ENCODE measurements at places on chromosomes 3 and 15. TPM values are rescaled to one million over a fixed set of nuclear protein-coding genes. Genes with fewer than 3 reads are reported as not detected.
A peak's percentile ranks its signal among the peaks of the same experiment; 100 is the strongest.

DNA sequence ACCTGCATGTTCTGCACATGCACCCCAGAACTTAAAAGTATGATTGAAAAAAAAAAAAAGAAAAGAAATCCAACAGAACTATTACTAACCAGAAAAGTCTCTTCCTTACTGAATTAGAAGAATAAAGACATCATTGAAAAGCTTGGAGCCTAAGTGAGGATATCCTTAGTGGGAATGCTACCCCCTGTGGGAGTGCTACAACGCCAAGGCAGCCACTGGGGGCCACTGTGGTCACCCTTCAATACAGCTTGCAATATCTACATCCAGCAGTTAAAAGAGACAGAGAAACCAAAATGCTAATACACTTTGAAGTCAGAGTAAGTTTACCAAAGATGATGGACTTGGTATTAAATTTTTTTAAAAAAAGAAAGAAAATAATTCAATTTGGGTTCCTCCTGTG, 292.0 kb downstream of the PLCL2 start:
- no peak for DNase-seq

DNA sequence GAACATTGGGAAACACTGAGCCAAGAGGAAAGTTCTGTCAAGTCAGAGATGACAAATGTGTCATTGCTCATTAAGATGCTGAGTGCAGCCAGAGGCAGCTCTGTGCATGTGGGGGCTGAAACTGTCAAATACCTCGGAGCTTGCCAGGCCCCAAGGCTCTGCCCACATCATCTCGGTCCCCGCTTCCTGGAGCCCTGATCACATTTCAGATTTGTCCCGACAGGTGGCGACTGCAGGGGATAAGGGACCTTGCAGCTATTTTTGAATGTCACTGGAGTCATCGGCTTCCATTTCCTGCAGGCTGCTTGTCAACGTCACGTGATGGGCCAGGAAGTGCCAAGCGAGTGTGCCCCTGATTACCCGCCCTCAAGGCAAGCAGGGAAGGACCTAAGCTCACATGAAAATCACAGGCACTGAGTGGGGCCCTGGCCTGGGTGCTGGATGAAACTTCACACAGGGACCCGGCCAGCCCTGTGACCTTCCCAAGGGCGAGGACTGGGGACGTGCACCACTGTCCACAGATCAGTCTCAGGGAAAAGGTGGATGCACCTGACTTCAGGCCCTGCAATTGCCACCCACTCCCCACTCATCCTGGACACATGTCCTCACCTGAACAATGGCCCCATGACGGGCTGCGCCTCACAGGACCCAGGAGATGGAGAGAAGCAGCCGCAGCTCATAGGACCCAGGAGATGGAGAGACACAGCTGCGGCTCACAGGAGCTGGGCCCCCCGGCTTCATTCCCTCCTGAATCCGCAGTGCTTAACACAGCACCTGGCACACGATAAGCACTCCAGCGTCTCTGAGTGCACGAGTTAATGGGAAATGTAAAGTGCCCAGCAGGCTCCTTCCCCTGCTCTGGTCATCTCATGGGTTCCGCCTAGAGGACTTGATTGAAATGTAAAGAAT, 73.4 kb downstream of the NUP210 start:
- peak; percentile 83 for DNase-seq

- DNase-seq = no peak
These were observed 27.5 kb downstream of the HERC1 start for GRCh38 chr15:63805993-63806980.

- DNase-seq = peak; percentile 17
These were observed 33.5 kb downstream of the MYL3 start for GRCh38 chr3:46829699-46830208.

GRCh38 chr3:152839511-152839910, 4.6 kb downstream of the P2RY1 start:
- no peak for DNase-seq

GRCh38 chr3:72750405-72750965, 97.8 kb downstream of the SHQ1 start:
- DNase-seq = no peak

DNA sequence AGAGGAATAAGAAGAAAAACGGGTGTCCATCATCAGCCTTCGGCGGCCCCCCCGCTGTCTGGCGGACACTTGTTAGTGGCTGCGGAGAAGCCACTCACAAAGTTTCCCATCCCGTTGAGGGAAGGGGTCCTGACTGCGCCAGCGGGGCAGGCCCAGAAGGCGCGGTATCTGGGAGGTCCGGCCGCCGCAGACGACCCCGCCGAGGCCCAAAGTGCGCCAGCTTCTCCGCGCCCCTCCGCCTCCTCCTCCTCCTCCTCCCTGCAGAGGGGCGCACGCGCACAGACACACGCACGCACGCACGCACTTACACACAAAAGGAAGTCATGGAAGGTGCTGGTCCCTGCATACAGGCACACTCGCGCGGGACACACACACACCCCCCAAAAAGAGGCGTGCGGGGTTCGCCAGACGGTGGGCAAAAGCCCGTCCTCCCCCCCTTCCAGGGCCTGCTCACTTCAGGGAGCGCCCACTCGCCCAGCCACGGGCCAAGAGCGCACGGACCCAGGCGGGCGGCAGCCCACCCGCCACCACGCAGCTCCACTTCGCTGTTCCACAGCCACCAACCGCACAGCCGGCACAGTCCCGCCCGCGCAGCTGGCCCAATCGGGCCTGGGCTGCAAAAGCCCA, 18.0 kb downstream of the ZNF148 start:
- DNase-seq = peak; percentile 8

GRCh38 chr3:51610708-51611107, 60.3 kb upstream of the TEX264 start:
- DNase-seq = no peak

GRCh38 chr3:152385761-152386160, 117.0 kb downstream of the MBNL1 start:
- no peak for DNase-seq

GRCh38 chr3:137032465-137033120, 74.8 kb downstream of the IL20RB start:
- DNase-seq = peak; percentile 72

- DNase-seq = no peak
These were observed 128.1 kb downstream of the IQCH start for GRCh38 chr15:67382723-67383122.

DNA sequence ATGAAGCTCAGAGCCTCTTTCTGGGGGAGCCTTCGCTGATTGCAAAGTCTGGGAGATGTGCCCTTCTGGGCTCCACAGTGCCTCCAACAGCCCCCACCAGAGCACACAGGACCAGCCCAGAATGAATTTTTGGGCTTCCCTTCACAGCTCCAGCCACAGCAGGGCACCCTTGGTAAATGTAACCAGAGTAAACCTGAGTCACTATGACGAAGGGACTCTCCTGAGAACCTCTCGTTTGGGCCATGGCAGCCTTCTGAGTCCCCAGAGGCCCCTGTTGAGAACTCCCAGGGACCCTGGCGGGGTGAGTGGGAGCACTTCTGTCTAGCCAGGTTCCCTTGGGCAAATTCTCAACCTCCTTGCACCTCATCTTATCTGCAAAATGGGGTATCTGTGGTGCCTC, 20.8 kb downstream of the FAM3D start:
- no peak for DNase-seq

GRCh38 chr3:25894101-25894500, 104.2 kb downstream of the OXSM start:
- DNase-seq = no peak

DNA sequence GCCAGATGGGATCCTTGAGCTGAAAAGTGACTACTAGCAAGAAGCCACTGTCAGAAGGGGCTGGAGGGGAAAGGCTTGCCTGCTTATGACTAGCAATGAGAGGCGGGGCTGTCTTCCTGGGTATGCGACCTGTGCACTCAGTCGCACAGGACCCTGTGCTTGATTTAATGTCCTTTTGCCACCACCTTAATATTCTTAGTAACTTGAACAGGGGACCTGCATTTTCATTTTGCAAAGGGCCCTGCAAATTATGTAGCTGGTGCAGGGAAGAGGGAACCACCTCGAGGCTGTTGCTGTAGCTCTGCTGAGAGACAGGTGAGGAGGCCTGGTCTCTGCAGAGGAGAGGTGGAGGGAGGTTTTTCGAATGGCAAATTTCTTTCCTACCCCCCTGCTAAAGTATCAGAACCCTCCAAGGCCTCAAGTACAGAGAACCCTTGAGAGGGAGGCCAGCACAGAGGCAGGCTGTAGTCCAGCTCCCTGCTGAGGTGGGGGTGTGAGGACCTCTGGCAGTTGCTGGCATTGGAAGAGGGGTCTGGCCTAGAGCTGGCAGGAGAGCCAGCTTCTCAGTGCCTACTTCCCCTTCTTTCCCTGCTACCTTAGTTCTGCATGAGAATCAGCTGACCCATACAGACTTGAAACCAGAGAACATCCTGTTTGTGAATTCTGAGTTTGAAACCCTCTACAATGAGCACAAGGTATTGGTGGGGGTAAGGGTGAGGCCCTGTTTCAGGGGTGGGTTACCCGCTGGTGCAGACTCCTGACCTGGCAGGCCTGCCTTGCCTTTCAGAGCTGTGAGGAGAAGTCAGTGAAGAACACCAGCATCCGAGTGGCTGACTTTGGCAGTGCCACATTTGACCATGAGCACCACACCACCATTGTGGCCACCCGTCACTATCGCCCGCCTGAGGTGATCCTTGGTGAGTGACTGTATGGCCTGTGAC, 11.4 kb downstream of the CLK3 start:
- no peak for DNase-seq

DNA sequence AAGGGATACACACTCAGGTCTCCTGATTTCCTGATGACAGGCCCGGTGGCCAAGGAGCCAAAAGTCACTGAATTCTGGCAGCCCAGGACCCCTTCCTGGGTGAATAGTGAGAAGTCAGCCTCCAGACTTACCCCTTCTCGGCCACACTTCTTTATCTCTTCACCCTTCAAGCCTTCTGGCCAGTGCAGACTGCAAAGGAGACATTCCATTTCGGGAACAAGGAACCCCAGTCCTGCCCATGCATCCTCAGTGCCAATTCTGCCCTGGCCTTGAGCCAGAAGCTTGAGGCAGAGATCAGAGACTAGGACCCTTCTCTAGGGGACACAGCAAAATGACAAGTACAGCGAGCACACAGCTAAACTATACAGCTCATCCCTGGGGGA, 28.8 kb downstream of the GRAMD2A start:
- no peak for DNase-seq

DNA sequence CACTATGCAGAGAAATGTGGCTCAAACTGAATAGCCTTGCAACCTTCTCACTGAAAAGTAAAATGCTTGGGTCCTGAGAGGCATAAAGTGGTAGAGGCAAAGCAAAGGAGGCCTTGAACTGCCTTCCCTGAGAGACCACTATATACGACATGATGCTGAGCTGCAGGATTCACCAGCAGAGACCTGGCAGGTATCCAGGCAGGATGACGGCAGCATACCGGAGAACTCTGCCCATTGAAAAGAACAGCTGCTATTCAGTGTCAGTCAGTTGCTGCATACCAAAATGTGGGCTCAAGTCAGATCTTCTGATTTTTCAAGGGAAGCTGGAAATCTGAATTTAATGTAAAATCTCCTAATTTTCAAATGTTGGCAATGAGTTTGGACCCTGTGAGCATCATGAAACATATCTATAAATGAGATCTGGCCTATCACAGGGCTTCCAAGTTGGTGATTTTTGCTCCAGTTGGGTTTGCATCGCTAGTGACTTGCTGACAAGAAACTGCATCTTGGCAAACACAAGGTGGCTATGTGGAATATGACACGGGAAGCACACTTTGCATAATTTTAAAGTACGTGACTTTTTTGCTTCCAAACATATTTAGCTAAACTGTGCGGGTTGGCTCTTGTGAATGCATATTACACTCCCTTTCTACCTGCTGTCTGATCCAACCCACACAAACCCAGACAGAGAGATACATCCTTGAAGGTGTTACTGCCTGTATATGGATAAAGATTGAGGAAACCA, 529.0 kb downstream of the AGBL1 start:
- no peak for DNase-seq

GRCh38 chr3:60309539-60310268, 941.5 kb downstream of the FHIT start:
- DNase-seq = no peak

DNA sequence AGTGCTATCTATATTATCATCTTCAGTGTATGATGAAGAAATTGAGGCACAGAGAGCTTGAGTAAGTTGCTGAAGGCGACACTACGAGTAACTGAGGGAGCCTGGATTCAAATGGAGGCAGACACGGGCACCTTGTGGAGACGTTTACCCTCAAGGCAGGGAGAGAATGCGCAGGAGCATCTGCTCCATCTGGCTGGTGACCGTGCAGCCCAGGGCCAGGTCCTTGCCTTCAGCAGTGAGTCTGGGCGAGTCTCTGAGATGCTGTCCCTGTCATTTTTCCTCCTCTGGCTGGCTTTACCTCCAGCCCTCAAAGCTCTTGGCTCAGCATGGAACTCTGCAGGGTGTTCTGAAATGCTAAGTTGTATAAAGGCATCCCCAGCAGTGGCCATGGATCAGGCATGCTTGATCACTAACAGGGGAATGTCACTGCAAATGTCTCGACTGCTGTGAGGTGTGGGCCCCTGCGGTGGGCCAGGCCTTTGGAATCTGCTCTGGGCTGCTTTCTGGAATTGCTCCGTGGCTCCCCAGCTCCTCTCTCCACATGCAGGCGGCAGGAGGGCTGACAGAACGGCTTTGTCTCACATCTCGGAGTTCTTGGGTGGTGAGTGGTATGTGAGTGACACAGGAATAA, 19.7 kb downstream of the SPSB4 start:
- no peak for DNase-seq

- no peak for DNase-seq
These were observed 39.9 kb downstream of the DENND4A start for GRCh38 chr15:65752151-65752700.

- DNase-seq = no peak
These were observed 6.5 kb upstream of the PLSCR1 start for GRCh38 chr3:146550743-146551510.

DNA sequence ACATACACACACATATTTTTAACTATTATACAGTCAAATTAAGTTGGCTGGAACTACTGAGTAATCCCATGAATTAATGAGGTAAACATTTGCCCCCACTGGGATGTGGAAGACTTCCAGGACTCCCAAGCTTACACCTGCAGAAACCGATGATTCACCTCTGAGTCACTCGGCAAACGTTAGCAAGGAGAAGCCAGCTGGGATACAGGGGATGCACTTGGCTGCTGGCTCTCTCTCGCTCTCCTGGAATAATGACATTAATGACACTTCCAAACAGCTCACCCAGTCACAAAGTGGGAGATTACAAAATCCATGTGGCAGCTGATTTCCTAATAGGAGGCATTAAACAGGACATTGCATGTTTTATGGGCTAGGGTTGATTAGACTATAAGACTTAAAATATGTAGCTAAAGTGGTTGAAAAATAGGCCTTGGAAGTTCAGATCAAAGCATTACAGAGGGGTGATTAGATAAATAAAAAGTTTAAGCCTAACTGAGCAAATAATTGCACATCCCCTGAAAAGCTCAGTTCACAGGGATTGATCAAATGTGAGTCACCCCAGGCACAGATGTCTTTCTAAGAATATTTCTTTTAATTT, 500.9 kb downstream of the SOX2 start:
- no peak for DNase-seq

- no peak for DNase-seq
These were observed 137.3 kb upstream of the TGFBR2 start for GRCh38 chr3:30469133-30469532.

GUCA1C gene
- not detected for total RNA-seq

RLBP1 gene
- total RNA-seq = not detected

MYL3 gene
- total RNA-seq = not detected

GABRA5 gene
- not detected for total RNA-seq

ZNF620 gene
- total RNA-seq = 7.6 TPM

IGSF11 gene
- not detected for total RNA-seq

GRK7 gene
- not detected for total RNA-seq

PLA2G4E gene
- not detected for total RNA-seq

GOLGA6L10 gene
- total RNA-seq = 1.7 TPM

CLRN1 gene
- not detected for total RNA-seq

CCR8 gene
- total RNA-seq = 2.9 TPM

ZSCAN2 gene
- total RNA-seq = 14.3 TPM

PTH1R gene
- total RNA-seq = not detected

SEMA5B gene
- total RNA-seq = not detected

Measured in CD8-positive, alpha-beta memory T cell (primary cell).